ENCODE measurements at places on chromosomes 12 and 14.
A peak's percentile ranks its signal among the peaks of the same experiment; 100 is the strongest.

DNA sequence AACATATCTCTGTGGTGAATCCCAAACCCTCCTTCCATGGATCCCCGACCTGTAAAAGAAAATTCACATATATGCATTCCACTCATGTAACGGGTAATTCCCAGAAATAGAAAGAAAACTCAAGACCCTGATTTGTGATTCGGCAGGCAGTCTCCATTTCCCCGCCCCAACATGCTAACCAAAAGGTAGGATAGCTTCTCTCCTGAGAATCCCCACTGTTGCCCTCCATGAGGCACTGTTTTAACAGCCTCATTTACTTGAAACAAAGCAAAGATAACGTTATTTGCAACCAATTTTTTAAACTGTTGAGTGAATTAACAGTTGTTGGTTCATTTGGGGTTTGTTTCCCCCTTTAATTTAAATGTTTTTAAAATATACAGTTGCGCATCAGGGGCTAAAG is 774 bp upstream of the SLC2A13 start:
- peak; percentile 16 for DNase-seq

DNA sequence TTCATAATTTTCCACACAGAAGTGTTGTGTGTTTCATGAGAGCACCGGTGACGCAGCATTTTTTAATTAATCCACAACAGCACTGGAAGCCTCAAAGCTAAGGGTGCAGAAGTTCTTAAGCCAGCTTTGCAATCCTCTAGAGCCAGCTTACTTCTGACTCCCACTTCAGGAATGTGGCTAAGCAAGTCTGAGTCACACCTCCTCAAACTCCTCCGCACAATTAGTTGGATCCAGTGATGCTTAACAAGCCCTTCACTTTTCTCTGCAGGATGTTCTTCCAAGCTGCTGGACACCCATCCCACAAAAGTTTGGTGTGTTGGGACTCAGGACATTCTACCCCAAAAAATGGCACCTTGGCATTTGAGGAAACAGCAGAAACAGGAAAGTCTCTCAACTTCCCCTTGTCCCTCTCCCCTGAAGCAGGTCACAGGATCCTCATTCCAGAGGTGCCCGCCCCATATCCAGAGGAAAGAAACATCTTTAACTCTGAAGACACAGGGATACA is 210.0 kb downstream of the PPM1H start:
- no peak for DNase-seq

- no peak for DNase-seq
Observed at GRCh38 chr12:52022841-52023181, 16.1 kb downstream of the TAMALIN start.

GRCh38 chr12:90355711-90356355 is 599.1 kb downstream of the CCER1 start:
- no peak for DNase-seq

DNA sequence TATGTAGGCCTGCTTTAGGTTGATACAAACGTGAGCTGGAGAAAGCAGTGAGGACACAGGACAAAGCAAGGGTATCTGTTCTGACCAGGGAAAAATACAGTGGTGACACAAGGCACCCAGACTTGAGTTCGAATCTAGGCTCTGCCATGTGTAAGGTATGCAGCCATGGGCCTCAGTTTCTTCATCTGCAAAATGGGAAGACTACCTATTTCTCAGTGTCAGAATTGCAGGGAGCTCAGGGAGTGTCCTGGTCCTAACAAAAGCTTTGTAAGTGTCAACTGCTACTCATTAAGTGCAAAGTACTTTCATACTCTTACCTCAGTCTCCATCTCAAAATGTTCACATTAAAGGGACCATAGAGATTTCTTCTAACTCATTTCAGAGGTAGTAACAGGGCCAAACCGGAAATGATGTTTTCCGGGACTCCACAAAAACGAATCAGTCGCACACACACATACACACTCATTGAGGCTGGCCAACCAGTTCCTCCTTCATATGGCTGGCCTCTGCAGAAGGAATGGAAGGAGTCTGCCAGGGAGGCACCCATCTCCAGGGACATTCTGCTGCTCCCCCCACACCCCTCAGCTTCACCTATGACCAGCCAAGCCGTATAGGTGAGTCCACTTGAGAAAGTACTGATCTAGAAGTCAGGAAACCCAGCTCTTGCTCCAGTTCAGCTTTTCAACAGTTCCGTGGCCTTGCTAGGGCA is 7.8 kb downstream of the CTDSP2 start:
- peak; percentile 52 for DNase-seq

Data from CD4-positive, alpha-beta T cell treated with Interleukin-17A for 1 hour (primary cell).